ENCODE measurements at places on chromosomes 6 and 20.

- DNase-seq: no peak
Measured at GRCh38 chr6:33272275-33273128, 627 bp downstream of the RPS18 start.

DNA sequence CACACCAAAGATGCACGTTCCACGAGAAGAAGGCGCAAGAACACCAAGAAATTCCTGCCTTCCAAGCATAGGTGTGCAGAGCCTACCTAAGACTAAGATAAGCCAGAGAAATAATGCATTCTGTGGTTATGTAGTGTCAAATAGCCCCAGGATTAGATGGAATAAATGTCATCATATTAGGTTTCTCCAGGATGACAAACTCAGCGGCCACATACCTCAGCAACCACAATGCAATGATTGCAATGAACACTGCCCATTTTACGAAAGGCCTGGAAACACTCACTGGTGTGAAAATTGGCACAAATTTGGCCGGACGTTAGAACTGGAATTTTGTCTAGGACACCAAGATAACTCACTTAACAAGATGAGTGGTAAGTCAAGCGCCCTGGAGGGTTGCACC, 129.7 kb downstream of the SLC22A3 start:
- DNase-seq: no peak

DNA sequence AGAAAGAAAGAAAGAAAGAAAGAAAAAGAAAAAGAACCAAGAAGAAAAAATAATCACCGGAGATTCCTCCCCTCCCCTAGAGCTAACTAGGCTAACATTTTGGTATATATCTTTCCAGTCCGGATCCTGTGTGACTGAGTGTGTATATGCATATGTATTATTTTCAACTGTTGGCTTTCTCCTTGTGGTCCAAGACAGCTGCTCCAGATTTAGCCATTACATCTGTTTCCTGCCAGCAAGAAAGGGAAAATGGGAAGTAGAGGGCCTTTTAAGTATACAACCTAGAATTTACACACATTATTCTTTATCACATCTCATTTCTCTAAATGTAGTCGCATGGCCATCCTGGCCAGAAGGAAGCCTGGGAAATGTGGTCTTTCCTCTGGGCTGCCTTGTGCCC, 15.2 kb downstream of the SLC52A3 start:
- no peak for DNase-seq

GRCh38 chr6:125562156-125562555, 187.3 kb upstream of the HEY2 start:
- DNase-seq: no peak

- DNase-seq: no peak
Measured at GRCh38 chr6:16399695-16400094, 161.3 kb downstream of the GMPR start.

GRCh38 chr20:20887593-20888265, 175.3 kb upstream of the RALGAPA2 start:
- DNase-seq: no peak

DNA sequence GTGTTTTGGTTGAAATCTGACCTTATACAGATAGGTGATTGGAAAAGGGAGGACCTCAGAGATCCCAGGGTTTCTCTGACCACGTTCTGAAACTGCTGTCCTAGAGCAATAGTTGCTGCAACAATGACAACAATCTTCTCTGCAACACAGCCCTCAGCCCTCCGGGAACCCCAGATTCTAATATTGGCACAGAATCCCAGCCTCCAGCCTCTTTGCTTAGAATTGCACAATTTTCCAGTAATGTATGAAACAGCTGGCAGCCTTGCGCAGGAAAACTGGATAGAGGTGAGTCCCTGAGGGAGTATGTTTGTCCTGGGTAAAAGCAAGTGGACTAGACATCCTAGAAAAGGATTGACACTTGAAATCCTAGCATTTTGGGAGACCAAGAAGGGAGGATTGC, 30.4 kb upstream of the PNRC1 start:
- no peak for DNase-seq

DNA sequence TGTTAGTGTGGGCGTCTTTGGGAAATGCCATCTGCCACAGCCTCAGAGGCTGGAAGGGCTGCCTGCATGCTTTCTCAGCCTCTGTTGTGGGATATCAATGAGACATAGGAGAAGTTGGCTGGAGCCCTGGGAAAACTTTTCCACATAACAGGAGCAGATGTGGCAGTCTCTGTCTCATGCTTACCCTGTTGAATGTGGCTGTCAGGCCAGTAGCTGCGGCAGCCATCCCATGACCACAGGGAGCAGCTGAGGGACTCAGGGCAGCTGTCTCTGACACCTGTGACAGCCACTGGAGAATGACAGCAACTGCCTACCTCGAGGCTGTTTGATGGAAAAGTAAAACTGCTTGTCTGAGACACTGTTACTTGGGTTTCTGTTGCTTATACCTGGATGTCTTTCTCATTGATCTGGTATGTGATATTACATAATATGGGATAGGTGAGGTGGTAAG, 64.4 kb downstream of the TULP4 start:
- no peak for DNase-seq

DNA sequence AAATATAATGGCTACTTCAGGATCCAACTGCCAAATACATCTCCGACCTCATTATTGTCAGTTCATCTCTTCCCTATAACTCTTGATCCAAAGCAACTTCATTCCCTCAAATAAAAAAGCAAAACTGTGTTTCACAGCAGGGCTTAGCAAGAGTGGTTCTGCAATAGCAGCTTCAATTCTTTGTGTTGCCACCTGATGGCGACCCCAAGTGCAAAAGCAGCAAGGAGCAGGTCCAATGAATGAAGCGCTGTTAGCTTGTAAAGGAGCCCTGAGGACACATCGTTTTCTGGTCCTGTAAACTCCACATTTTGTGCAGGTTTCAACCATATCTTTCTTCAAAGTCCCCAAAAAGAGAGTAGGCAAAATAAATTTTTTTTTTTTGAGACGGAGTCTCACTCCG, 19.6 kb downstream of the RTN4IP1 start:
- peak; percentile 3 for DNase-seq

- DNase-seq: no peak
Measured at GRCh38 chr6:12196326-12196936, 93.7 kb upstream of the EDN1 start.

- DNase-seq: peak; percentile 33
Measured at GRCh38 chr6:14664112-14664601, 546.6 kb downstream of the CD83 start.

DNA sequence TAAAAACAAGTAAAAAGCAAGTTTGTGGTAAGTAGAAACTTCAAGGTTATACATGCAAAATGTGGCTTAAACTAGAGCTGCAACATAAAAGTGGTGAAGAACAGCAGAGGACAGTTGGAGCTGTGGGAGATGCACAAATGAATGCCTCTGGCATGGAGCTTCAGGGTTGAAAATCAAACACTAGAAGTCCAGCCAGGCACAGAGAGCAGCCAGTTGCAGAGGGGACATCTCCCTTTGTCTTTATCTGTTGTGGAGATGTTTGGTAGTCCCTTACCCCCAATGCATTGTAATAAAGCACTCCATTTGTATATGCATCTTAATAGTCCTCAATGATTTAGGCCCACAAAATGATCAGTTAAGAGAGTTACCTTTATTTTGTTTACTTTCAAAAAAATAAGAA, 73.1 kb upstream of the C20orf144 start:
- no peak for DNase-seq

DNA sequence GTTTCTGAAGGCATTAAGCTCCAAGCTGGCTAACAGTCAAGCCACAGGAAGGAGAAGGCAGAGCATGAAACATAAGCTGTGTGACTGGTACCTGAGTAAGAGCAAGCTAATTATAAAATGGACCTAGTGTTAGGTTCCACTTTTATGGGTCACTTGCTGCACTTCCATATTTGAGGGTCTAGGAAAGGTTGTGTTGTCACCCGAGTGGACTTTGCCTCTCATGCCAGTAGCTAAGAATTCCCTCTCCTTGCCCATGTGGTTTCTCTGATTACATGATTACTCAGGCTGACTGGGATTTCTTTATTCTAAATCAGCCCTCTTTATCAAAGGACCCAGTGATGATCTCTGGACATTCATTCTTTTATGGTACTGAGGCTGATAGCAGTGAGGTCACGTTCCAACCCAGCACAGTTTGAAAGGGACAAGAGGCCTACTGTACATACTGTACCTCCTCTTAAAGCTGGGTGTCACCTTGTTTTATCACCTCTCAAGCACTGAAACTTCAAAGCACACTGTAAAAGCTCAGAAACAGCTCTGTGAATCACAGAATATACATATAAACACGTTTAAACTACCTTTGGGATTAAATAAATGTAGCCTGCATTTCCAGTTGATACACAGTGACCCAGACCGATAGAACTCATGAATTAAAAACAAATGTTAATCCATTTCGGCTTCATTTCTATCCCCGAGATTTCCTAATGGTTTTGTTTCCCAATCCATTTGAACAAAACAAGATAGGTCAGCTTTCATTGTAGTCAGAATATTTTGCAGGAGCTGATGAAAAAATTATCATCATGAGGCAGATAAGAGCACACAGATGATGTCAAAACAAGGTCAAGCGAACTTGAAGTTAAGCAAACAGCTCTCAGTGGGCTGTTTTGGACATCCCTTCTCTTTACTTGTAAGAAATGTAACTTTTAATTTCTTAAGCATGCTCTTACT, 96.5 kb downstream of the ALDH8A1 start:
- no peak for DNase-seq

DNA sequence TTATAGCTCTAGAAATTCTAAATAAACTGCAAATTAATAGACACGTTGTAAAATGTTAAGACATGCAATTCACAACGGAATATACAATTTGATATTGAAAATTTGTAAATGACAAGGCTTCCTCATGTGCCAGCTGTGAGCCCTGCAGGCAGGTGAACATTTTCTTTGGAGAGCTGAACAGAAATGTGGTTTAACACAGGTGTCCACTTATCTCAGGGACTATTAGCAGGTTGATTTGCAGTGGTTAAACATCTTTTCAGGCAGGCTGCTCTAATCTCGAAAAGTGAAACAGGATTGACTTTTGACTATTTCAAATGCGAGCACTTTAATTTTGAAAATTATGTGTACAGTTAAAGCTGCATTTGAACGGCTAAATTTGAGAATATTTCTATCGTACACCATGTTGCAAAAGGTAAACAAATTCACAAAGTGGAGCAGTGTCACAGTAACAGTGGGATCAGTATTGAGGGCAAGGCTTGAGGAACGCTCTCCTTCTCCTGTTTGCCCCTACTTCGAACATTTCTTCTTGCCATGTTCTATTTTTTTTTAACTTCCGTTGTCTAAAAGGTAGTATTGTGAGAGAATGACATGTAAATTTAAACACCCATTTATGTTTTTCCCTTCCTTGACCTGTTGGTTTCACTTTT, 210.8 kb downstream of the CDKAL1 start:
- DNase-seq: no peak

DNA sequence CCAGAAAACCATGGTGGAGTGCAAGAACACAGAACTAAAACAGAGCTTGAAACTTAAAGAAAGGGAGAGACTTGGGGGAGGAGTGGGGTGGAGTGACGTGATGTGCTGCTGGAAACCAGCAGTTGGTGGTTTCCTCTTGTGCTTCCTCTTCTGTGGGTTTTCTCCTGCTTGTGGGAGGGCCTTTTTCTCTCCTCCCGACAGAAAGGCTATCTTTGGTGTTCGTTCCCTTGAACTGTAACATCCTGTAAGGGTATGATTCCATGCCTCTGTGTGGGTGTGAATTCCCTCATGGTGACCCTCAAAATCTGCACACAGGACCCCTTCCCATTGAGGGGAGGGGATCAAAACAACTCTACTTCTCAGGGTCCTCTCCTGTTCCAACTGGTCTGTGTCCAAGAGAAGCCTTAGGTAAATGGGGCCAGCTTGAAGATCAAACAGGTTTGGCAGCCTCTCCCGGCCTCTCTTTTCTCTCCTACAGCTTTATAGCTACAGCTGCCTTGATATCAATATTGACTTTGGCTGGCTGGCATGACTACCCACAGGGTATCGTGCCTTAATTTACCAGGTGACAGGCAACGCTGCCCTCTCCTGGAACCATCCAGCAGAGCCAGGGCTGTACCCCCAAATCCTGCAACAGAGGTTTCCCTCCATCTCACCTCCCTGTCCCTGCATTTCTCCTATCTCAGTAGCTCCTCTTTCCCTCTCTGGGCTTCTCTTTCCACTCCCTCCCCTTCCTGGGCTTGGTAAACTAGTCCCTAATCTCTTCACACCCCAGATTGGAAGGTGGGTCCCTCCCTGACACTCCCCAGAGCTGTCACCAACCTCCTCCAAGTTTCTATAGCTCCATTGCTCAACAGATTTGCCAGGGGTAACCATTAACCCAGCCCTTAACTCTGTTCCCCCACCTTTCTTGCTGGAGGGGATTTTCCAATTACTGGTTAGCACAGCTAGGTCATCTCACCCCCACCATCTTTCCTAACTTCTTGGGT, 1.5 kb upstream of the MSH5 start:
- peak; percentile 83 for DNase-seq

GRCh38 chr6:166446146-166446545, 63.4 kb upstream of the MPC1 start:
- DNase-seq: no peak

- DNase-seq: no peak
Measured at GRCh38 chr6:149806127-149806526, 56.6 kb downstream of the PCMT1 start.

GRCh38 chr20:42276718-42277602, 658.8 kb upstream of the CHD6 start:
- DNase-seq: no peak

DNA sequence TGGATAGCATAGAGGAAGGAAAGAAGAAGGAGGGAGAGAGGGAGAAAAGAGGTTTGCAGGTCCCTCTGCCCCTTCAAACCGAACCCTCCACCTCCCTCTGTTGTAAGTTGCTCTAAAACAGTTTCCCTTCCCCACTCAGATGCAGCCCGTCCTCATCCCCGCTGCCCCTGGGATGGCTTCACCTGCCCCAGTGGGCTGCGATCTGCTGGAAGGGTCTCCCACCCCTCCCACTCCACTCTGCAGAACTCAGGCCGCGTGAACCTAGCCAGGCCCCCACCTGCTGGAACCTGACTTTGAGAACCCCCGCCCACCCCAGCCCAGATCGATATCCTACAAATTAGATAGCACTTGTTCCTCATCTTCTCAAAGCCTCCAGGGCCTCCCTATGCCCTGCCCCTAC, 190.8 kb downstream of the DLL1 start:
- no peak for DNase-seq

DNA sequence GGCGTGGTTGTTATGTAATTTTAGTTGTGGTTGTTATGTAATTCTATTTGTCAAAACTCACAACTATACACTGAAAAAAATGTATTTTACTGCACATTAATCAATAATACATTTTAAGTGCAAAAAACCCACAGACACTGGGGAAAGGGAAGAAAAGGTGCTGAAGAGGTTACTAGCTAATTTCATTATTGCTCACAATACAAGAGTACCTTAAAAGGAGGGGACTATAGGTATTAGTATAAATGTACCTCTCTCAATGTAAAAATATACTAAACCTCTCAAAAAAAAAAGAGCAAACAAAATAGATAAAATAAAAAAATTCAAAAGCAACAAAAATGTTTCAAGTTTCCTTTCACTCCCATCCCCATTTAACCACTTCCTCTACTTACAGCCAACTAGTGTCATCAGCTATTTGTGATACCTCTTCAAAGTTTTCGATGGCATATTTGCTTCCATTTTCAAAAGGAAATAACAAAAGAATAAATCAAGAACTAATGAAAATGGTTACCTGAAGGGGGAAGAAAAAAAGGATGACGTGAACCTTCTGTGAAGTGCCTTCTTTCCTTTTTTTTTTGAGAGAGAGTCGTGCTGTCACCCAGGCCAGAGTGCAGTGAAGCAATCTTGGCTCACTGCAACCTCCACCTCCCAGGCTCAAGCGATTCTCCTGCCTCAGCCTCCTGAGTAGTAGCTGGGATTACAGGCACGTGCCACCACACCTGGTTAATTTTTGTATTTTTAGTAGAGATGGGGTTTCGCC, 30.2 kb downstream of the RANBP9 start:
- DNase-seq: peak; percentile 59

- DNase-seq: no peak
Measured at GRCh38 chr20:51428401-51429143, 113.9 kb downstream of the NFATC2 start.
